ENCODE measurements at places on chromosomes 6 and 20.

DNA sequence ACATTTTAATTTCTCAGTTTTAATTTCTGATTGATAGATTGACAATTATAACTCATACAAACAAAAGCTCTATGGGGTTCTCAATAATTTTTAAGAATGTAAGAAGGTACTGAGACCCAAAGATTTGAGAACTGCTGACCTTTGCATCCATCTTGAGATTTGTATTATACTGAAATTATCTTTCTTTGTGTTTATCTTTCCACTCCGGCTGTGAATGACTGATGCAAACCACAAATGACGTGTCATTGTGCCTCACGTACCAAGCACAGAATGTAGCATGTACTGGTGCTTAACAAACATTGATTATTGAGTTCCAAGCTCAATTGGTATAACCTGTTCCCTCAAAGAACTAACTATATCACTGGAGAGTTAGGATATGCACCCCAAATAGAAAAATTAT lies 152.1 kb upstream of the SMLR1 start:
- DNase-seq, result no peak

GRCh38 chr6:32271429-32271828 lies 47.6 kb upstream of the NOTCH4 start:
- no peak for DNase-seq

DNA sequence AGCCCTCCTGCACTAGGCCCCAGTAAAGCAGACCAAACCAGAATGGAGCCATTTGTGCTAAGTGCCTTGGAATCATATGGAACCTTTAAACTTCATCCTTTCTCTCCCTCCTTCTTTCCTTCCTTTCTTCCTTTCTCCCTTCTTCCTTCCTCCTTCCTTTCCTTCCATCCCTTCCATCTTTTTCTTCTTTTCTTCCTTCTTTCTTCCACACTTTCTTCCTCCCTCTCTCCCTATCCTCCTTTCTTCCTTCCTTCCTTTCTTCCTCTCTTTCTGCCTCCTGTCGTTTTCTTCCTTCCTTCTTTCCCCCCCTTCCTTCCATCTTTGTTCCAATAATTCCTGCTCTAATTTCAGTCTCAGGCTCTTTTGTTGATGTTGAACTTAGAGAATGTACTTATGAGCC lies 11.2 kb upstream of the SFT2D1 start:
- no peak for DNase-seq

GRCh38 chr6:168282985-168283685 lies 36.4 kb downstream of the DACT2 start:
- no peak for DNase-seq

- DNase-seq, result no peak
Observed at GRCh38 chr20:49987015-49987867, 4.5 kb downstream of the SNAI1 start.

- no peak for DNase-seq
Observed at GRCh38 chr6:25173951-25174474, 105.2 kb upstream of the CARMIL1 start.

DNA sequence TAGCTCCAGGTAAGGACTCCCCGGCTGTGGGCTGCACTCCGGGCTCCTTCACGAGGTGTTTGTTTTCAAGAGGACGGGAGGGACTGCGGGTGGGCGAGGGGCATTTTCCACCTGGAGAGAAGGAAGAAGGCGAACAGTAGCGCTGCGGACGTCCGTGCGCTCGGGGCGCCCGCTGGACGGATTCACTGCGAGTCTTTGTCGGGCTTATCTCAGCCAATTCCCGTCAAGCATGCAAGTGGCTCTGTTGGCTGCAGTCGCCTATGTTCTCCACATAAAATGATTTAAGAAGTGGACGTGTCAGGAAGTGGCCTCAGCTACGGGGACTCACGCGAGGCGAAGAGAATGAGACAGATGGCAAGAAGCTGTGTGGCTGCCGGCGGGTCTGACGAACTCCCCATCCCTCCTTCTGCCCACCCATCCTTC lies 332 bp downstream of the GRIK2 start:
- DNase-seq, result no peak

DNA sequence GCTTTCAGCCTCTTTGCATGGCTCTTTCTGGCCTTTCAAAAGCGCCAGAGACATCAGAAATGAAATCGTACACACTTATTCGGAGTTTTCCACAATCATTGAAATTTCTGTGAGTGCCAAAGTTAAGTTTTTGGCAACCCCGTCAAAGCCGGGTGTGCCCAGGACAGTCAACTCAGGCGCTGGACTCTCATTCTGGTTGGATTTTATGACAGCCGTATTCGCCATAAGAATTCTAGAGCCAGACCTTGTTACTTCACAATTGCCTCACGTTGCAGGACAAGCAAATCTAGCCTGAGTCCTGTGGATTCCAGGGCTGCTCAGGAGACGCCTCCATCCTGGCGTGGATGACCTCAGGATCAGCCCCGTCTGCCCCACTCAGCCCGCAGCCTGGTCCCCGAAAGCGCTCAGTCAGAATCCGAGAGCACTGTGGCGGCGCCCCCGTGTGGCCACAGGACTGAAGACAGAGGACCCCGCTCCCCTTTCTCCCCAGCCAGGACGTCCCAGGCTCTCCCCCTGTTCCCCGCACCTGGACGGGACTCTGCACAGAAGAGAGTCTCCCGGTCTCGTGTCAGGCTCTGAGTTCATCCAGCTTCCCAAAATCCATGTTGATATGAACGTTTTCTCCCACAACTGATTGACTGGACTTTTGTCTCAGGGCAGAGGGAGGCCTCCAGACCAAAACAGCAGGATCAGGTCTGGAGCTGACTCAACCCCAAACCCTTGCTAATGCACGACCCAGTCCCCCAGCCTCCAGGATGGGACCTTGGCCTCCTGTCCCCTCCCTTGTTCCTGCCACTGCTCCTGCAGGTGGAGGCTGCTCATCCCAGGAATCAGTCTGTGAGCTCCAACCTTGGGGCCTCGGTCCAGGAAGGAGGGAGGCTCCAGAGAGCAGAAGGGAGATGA lies 38.2 kb downstream of the MICA start:
- DNase-seq, result no peak

DNA sequence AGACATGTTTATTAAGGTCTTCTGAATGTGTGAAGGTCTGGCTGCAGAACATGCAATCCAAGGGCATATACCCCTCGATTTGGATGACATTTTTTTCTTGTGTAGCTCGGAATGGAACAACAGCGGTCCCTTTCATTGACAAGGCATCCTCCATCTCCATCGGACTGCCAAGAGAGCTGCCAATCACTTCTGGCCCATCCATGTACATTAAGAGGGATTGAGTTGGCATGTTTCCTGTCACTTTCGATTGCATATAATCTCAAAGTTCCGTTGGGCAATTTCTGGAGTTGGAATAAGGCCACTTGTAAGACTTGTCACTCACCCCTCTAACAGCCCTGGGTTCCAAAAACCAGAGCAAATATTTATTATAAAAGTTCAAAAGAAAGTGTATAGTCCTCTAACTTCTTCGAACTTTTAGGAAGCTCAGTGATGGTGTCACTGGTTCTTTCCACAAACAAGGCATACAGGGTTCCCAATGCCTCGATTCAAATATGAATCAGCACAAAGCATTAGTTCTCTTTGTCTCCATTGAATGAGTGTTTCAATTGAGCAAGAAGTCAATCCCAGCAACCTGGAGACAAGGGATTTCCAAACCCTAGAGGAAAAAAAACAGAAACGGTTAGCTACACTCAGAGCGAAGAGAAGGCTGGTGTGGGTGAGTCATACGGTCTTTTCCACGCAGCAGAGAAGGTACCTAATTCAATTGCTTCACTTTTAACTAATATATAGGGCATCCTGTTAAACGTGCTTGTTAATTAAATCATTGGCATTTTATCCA lies 10.9 kb downstream of the ZNF217 start:
- no peak for DNase-seq

- DNase-seq, result no peak
Observed at GRCh38 chr6:69866770-69867638, 648 bp downstream of the COL19A1 start.

- no peak for DNase-seq
Observed at GRCh38 chr6:31272436-31272835, 544 bp upstream of the HLA-C start.

- no peak for DNase-seq
Observed at GRCh38 chr20:6485351-6485750, 282.1 kb upstream of the BMP2 start.

- no peak for DNase-seq
Observed at GRCh38 chr6:14088600-14089192, 28.9 kb upstream of the CD83 start.

GRCh38 chr20:35243317-35243716 lies 16.8 kb downstream of the MMP24 start:
- no peak for DNase-seq

- DNase-seq, result no peak
Observed at GRCh38 chr6:74785236-74785635, 420.6 kb downstream of the COL12A1 start.

DNA sequence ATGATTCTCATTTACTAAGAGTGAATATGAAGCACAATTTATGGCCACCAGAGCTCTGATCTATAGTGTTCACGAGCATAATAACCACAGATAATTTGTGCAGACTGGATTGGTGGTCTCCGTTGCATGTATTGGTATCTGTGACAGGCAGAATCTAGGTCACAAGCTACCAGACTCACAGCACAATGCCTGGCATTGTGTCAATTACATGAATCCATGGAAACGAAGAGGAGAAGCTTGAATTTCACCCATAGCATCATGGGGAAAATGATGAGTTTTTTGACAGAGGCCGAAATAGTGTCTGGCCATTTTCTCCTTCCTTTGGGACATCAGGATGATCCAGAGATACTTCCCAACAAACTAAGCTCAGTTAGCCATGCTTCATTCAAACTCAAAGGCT lies 52.3 kb upstream of the TMEM170B start:
- DNase-seq, result no peak

- DNase-seq, result no peak
Observed at GRCh38 chr6:136790411-136791295, 1.6 kb downstream of the MAP3K5 start.

DNA sequence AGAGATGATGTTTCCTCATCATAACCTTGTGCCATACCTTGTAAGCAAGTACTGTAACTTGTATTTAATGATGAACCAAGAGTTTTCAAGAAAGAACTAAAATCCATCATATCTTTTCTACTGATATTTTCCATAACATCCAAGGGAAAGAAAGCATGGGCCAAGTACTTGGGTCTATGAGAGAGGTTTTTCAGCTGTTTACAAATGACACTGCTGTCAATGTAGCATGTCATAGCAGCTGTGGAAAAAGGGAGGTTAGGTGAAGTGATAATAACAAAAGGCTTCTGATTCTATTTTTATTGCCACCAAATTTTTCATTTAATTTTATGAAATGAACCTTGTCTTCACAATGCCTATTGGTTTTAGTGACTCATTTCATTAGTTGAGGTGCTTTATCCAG lies 482.3 kb downstream of the LMBRD1 start:
- no peak for DNase-seq

GRCh38 chr6:48151142-48151541 lies 40.1 kb upstream of the PTCHD4 start:
- DNase-seq, result no peak

DNA sequence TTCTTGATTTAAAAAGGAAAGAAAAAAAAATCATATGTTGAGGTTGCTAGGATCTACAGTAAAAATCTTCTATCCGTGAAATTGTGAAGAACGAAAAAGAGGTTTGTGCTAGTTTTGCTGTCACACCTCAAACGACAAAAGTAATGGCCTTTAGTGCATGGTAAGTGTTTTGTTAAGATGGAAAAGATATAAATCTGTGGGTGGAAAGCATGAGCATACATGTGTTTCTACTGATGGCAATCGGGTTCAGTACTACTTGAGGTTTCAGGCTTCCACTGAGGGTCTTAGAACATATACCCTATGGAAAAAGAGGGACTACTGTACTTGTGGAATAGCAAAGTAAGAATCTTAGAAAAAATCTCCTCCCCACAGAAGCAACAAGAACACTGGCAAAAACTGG lies 58.0 kb downstream of the AHI1 start:
- no peak for DNase-seq

DNA sequence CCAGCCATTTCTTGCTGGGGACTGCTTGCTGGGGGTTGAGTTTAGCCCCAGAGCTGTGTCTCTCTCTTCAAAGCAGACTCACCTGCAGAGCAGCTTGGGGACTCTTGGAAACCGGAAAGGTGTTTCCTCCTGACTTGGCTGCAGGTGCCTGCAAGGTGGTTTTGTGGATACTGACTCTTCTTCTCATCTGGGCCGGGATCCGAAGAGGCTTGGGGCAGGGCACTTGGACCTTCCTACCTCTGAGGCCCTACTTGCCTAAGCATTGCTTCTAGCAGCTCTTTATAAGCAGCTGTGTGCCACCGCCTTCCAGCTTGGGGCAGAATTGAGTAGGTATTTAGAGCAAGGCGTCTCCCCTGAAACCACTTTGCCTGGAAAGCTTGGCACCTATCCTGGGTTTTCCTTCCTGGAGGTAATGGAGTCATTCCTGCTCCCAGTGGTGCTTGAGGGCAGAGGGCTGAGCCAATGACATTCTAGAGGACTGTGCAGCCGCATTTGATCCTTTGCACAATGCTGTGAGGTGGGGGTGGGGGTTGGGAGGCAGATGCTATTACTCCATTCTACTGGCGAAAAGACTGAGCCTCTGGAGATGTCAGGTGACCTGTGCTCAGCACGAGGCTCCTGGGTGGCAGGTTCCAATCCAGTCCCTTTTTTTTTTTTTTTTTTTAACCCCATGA lies 3.4 kb upstream of the CTSZ start:
- DNase-seq, result no peak

GRCh38 chr20:41510847-41511450 lies 107.2 kb downstream of the CHD6 start:
- DNase-seq, result no peak
